ENCODE measurements at places on chromosomes 12 and 14.

DNA sequence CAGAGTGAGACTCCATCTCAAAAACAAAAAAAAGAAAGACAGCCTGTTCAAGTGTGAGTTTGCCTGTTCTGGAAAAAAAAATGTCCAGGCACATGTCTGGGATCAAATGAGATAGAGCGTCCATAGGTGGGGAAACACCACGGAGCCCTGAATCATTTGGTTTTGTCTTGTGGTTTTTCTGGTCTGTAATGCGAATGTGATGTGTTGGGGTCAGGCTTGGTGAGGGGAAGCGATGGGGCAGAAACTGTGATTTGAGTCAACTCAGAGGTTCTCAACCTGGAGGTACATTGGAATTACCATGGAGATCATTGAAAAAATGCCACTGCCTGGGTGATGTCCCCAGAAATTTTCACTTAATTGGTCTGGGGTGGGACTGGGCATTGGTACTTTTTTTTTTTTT is 183.9 kb upstream of the PWP1 start:
- H3K4me1 ChIP-seq, result no peaks in the 10 kb centered on the region
- no peak for DNase-seq
- no peaks in the 10 kb centered on the region for H3K36me3 ChIP-seq
- H3K27ac ChIP-seq, result no peak overlapping the region
- H3K4me3 ChIP-seq, result no peak overlapping the region

DNA sequence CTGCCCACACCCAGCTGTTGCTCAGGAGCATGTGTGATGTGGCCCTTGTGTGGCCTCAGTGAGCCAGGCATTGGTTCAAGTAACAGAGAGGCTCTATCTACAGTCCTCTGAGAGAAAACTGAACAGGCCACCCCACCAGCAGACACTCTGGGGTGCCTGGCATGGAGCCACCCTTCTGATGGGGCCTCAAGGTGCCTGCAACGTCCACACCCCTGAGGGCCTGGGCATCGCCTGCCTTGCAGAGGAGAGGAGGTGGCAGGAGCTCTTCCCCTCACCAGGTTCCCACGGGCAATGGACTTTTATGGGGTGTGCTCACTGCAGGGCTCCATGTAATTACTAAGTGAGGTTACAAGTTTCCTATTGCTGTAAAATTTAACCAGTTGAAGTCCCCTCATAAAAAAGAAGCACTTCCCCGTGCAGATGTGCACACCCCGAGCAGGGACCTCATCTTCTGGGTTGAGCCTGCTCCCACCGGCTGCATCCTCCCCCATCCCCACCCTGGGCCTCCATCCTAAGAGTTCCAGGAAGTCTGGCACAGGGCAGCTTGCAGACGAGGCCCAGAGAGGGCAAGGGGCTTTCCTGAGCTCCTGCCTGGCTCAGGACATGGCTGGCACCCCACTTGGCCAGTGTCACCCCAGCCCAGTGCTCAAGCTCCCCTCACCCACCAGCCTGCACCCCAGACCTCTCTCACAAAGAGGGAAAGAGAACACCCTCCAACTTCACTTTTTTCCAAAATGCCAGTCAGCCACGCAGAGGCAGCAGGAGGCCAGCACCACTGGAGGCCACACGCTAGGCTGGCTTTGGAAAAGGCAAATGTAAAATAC is 270.4 kb upstream of the RTL1 start:
- no peaks in the 10 kb centered on the region for H3K4me1 ChIP-seq
- H3K27me3 ChIP-seq, result no peaks in the 10 kb centered on the region
- no peak overlapping the region for H3K27ac ChIP-seq
- DNase-seq, result no peak
- H3K4me3 ChIP-seq, result no peak overlapping the region
- H3K36me3 ChIP-seq, result no peaks in the 10 kb centered on the region

DNA sequence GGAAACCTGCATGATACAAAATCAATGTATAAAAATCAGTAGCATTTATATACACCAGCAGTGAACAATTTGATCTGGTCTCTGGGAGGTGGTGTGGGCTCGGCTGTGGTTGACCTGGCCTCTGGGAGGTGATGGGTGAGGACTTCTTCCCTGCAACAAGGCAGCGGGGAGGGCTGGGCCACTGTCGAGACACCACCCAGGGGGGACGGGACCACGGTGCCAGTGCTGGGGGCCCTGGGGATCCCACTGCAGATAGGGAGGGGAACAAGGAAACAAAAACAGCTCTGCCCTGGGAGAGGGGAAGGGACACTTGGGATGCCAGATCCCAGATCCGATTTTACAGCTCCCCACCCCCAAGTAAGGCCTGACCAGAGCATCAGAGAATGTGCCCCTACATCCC is 189.6 kb upstream of the SFSWAP start:
- H3K36me3 ChIP-seq, result no peaks in the 10 kb centered on the region
- H3K4me3 ChIP-seq, result no peak overlapping the region
- H3K27me3 ChIP-seq, result no peaks in the 10 kb centered on the region
- no peak for DNase-seq
- H3K4me1 ChIP-seq, result no peaks in the 10 kb centered on the region
- H3K27ac ChIP-seq, result no peak overlapping the region

GRCh38 chr14:51439896-51440295 is 199.8 kb downstream of the TMX1 start:
- H3K36me3 ChIP-seq, result no peaks in the 10 kb centered on the region
- H3K27me3 ChIP-seq, result no peaks in the 10 kb centered on the region
- H3K4me3 ChIP-seq, result no peak overlapping the region

GRCh38 chr12:2332947-2333346 is 280.2 kb downstream of the CACNA1C start:
- no peak overlapping the region for H3K4me3 ChIP-seq
- no peaks in the 10 kb centered on the region for H3K36me3 ChIP-seq
- H3K27ac ChIP-seq, result peak overlapping the region; percentile 72
- peaks cover 49% of the 10 kb centered on the region for H3K4me1 ChIP-seq

DNA sequence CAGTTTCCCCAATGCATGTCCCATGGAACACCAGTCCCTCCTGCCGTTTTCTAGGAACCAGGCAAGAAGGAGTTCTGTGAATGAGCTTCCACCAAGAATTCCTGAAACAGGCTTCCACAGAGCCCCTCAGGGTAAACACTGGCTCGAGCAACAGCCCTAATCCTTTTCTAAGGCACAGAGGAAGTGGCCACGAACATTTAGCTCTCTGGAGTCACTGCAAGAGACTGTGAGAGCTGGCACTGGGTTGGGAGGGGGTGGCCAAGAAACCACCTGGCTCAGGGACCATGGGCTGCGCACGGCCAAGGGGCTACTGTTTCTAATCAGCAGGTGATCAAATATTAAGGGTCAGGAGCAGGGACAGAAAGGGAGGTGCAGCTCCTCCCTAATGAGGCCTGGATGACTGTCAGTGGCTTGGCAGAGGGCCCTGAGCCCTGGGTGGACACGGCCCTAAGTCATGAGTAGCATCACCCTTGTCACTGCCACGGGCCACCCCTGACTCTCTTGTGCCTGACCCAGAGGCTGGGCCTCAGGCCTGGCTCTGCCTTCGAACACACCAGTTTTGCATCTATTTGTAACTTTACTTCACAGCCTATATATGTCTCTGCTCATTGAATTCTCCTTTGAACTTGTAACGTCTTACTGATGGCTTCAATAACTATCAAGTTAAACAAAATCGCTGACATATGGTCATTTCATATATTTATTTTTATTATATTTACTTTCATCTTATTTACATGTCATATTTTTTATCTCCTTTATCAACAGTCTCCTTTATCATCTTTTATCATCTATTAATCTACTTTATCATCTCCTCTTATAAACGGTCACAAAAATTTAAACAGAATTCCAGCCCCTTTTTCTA is 154.0 kb downstream of the DICER1 start:
- H3K36me3 ChIP-seq, result no peaks in the 10 kb centered on the region
- H3K4me1 ChIP-seq, result no peaks in the 10 kb centered on the region
- H3K27me3 ChIP-seq, result no peaks in the 10 kb centered on the region
- no peak overlapping the region for H3K27ac ChIP-seq
- DNase-seq, result no peak
- H3K4me3 ChIP-seq, result no peak overlapping the region

GRCh38 chr14:105536691-105537579 is 10.6 kb downstream of the TMEM121 start:
- no peaks in the 10 kb centered on the region for H3K4me1 ChIP-seq
- H3K27me3 ChIP-seq, result no peaks in the 10 kb centered on the region
- no peak overlapping the region for H3K4me3 ChIP-seq

DNA sequence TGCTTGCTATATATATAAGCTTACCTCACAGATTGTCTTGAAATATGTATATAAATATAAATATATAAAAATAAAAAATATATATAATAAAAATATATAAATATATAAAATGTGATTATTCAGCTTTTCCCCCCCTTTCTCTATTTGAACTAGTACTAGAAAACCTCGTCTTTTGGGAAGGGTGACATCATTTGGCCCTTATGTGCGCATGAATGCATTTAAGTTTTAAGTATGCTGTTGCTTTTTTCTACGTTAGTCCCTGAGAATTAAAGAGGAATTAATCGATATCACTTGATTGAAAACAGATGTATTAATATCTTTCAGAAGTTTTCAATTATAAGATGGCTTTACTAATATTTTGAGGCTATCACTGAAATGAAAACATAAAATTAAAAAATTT is 69.9 kb downstream of the RAD51B start:
- DNase-seq, result no peak
- no peak overlapping the region for H3K27ac ChIP-seq
- no peaks in the 10 kb centered on the region for H3K27me3 ChIP-seq
- no peaks in the 10 kb centered on the region for H3K4me1 ChIP-seq
- H3K36me3 ChIP-seq, result no peaks in the 10 kb centered on the region

GRCh38 chr14:35159742-35160409 is 37.5 kb downstream of the PRORP start:
- no peaks in the 10 kb centered on the region for H3K27me3 ChIP-seq
- no peak overlapping the region for H3K27ac ChIP-seq
- DNase-seq, result no peak
- no peak overlapping the region for H3K4me3 ChIP-seq
- H3K36me3 ChIP-seq, result peaks cover 3% of the 10 kb centered on the region
- H3K4me1 ChIP-seq, result no peaks in the 10 kb centered on the region

DNA sequence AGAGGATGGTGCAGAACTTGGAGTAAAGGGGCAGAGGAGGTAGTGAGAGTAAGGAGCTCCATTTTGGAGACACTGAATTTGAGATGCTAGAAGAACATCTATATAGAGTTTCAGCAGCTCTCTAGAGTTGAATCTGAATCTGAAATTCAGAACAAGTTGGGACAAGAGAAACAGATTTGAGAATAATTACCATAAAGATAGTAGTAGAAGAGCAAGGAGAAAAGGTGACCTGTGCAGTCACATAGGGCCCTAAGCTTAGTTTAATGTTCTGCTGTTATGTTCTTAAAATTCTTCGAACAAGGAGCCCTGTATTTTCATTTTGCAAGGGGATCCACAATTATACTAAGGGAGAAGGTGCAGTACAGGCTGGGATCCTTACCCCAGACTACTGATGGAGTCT is 7.4 kb downstream of the REM2 start:
- H3K4me3 ChIP-seq, result no peak overlapping the region
- H3K4me1 ChIP-seq, result peaks cover 4% of the 10 kb centered on the region
- H3K27ac ChIP-seq, result no peak overlapping the region
- no peaks in the 10 kb centered on the region for H3K36me3 ChIP-seq

- H3K4me1 ChIP-seq, result no peaks in the 10 kb centered on the region
- no peak overlapping the region for H3K4me3 ChIP-seq
- DNase-seq, result no peak
- no peak overlapping the region for H3K27ac ChIP-seq
- no peaks in the 10 kb centered on the region for H3K36me3 ChIP-seq
Measured at GRCh38 chr12:32659908-32660440, 19.1 kb upstream of the DNM1L start.

DNA sequence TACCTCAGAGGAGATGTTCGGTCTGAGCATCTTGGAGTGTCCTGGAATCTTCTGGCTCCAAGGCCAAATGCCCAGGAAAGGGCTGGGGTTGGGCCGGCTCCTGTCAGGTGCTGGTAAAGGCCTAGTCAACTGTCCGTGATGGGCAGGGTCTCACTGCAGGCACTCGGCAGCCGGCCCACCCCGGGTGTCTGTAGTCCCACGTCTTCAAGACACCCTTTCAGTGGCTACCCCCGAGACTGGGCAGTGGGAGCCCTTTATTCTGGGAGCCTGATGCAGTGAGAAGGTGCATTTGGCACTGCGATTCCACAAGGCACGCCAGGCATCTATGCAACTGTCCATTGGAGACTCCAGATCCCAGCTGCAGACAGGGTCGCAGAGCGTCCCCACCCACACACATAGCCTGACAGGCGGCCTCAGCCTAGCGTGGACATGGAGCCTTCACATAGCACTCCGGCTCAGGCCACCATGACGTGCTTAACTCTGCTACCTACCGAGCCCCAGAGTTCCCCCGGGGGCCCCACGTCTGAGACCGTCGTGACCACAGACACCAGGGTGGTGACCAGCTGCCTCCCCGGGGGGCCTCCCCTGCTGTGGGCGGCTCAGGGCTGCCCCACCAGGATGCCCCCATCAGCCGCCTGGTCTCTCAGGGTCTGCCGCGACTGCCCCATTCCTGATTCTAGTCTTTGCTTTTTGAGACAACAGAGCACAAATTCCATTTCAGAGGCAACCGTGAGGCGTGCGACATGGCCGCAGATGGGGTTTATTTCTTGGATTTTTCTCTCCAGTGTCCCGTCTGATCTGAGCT is 331.8 kb upstream of the SFSWAP start:
- no peaks in the 10 kb centered on the region for H3K4me1 ChIP-seq
- H3K36me3 ChIP-seq, result no peaks in the 10 kb centered on the region
- no peak for DNase-seq
- no peaks in the 10 kb centered on the region for H3K27me3 ChIP-seq

DNA sequence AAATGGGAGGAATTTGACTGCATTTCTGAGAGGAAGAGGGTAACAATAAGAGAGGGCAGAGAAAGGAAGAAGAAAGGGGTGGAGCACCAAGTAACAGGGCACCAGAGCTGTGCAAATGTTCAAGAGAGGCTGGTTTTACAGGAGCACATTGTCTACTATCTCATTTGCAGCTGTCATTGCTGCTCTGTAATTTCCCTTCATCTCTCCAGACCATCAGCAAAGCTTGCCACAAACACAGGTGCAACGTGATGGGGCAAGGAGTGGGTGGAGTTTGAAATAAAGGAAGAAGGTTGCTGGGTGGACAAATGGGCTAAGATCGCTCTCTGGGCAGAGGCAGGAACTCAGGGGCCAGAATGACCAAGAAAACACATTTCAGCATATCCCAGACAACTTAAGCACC is 47.9 kb upstream of the PLEKHG6 start:
- H3K27me3 ChIP-seq, result no peaks in the 10 kb centered on the region
- no peaks in the 10 kb centered on the region for H3K36me3 ChIP-seq
- no peak overlapping the region for H3K27ac ChIP-seq
- H3K4me3 ChIP-seq, result no peak overlapping the region
- DNase-seq, result no peak

- DNase-seq, result no peak
- no peaks in the 10 kb centered on the region for H3K27me3 ChIP-seq
- no peaks in the 10 kb centered on the region for H3K4me1 ChIP-seq
- H3K4me3 ChIP-seq, result no peak overlapping the region
Measured at GRCh38 chr12:102512523-102512922, 32.2 kb upstream of the IGF1 start.

GRCh38 chr14:95348395-95349080 is 28.8 kb upstream of the CLMN start:
- H3K27me3 ChIP-seq, result no peaks in the 10 kb centered on the region
- no peaks in the 10 kb centered on the region for H3K4me1 ChIP-seq
- no peak overlapping the region for H3K27ac ChIP-seq
- no peaks in the 10 kb centered on the region for H3K36me3 ChIP-seq
- no peak overlapping the region for H3K4me3 ChIP-seq

All from thoracic aorta (tissue), 2 donors.